AG08395 (cell line): ENCODE measurements at places on chromosomes 5 and 9.

GRCh38 chr5:159163027-159163700, 46.2 kb downstream of the RNF145 start:
- peak; percentile 51 for DNase-seq

GRCh38 chr5:135851915-135852845, 17.7 kb downstream of the SLC25A48 start:
- DNase-seq, result no peak

- DNase-seq, result no peak
Observed at GRCh38 chr9:109499093-109499630, 1.1 kb upstream of the PTPN3 start.

DNA sequence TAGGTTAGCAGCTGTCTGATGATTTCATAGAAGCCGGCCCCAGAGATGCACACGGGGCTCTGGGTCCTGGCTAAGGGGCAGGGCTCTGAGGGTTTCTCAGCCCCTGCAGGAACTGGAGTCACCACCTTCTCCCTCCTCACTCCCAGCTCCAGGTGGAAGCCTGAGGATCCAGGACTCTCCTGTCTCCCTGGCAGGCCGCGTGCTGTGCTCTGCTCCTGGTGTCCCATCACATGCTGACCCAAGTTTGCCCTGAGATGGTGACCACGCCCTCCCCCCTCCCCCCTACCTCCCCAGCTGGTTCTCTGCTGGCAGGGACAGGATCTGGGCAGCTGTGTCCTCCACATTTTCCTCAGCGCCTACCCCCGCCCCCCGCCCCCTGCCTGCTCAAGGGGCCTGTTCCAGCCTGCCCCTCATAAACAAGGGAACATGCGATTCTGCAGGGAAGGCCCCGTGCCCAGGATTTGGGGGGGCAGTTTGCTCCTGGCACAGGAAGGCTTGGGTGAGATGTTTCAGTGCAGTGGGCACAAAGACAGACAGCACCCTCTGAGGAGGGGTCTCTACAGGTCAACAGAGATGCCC, 87.4 kb downstream of the PSD2 start:
- DNase-seq, result no peak

DNA sequence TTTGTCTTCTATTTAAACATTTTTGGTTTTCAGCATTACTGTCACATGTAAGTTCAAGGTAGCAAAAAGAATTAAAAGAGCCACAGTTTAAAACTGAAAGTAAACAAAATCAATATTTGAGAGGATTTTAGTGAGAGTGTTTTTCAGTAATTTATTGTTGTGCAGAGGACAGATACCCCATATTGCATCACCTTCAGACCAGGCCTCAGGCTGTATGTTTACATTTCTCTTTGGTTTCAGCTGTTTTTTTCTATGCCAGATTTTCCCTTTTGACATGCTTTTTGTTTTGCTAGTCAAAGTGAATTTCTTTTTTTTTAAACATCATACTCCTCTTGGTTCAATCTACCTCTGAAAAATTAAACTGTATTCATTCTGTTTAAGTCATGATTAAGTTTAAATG, 47.2 kb downstream of the MAST4 start:
- DNase-seq, result no peak

DNA sequence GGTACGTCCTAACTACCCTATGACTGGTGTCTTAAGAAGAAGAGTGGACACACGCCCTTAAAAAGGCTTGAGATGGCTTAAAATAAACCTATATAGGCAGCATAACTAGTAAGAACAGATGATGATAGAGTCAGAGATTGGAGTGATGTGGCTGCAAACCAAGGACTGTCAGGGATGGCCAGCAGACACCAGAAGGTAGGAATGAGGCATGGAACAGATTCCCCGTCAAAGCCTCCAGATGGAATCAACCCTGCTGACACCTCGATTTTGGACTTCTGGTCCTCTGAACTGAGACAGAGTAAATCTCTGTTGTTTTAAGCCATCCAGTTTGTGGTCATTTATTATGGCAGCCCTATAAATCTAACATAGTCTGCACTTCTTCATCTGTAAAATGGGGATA, 7.4 kb downstream of the TMOD1 start:
- no peak for DNase-seq

DNA sequence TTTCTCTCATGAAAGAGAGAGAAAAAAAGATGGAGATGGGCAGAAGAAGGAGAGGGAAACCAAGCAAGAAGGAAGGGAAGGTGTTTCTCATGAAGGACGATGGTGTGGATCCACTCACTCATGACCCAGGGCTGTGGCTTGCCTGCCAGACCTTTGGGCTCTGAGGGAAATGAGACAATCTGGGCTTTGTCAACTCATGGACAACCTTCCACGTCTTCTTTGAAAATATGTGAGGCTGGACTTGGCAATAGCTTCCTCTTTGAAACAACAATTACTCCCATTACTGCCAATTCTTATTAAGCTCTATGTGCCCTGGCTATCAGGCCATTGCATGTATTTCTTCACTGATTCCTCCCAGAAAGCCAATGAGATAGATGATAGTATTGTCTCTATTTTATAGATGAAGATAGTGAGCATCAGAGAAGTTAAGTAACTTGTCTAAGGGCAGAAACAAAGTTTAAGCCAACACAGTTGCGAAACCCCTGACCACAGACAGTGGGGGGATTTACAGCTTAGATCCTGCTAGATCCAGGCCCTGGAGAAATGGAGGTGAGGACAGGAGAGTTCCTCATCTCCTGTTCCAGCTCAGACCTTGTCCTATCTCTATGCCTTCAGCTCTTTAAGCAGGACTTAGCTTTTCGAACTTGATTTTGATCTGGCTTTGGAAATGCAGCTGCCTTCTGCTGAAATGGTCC, 132.4 kb downstream of the GCNT1 start:
- no peak for DNase-seq

GRCh38 chr9:120531683-120532300, 48.2 kb downstream of the CDK5RAP2 start:
- peak; percentile 45 for DNase-seq

- no peak for DNase-seq
Observed at GRCh38 chr9:73148447-73148937, 3.2 kb upstream of the ANXA1 start.

- DNase-seq, result no peak
Observed at GRCh38 chr9:134327671-134328231, 1.5 kb downstream of the RXRA start.

- DNase-seq, result peak; percentile 45
Observed at GRCh38 chr9:1458503-1458902, 408.3 kb downstream of the DMRT2 start.

- no peak for DNase-seq
Observed at GRCh38 chr5:102223542-102224477, 72.3 kb downstream of the SLCO4C1 start.

DNA sequence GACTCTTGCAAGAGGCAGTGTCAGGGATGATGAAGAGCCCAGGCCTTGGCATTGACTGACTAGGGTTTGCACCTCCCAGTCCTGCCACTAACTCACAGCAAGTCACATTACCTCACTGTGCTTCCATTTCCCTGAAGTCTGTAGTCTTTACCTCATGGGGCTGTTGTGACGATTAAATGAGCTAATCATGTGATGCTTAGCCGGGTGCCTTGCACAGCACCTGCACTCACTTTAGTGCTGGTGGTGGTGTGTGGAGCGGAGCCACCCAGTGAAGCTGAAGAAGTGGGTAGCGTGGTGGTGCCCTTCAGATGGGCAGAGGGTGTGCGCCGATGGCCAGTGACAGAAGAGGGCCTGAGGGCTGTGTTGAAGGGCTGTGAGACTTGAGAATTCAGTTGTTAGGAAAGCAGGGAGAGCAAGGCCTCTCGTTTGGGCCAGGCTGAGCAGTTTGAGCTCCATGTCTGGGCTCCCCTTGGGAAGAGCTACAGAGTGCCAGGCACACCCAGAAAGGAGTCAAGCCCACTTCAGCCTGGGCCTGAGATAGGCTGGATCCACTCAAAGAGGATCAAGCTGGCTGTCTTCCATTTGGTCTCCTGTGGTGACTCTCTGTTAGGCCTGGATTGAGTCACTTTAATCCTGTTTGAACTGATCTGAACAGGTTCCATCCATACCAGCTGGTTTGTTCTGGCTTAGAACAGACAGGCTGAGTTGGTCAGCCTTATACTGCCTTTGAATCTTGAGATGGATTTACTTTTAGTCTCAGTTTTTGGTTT, 42.5 kb downstream of the RALGPS1 start:
- DNase-seq, result peak; percentile 55

DNA sequence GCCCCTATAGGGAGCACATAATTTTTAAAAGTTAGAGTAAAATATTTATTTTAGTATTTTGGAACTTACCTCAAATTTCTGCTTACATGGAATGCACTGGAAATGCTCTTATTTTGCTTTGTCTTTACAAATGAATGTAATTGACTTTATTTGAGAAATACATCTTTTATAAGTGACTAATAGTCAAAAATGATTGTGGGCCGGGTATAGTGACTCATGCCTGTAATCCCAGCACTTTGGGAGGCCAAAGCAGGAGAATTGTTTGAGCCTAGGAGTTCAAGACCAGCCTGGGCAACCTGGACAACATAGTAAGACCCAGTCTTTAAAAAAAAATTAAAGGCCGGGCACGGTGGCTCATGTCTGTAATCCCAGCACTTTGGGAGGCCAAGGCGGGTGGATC, 5.8 kb downstream of the HMGCR start:
- DNase-seq, result no peak

GRCh38 chr5:22625451-22625850, 227.7 kb downstream of the CDH12 start:
- DNase-seq, result no peak

- peak; percentile 81 for DNase-seq
Observed at GRCh38 chr5:150469718-150470469, 20.4 kb upstream of the RPS14 start.

- DNase-seq, result no peak
Observed at GRCh38 chr5:69136293-69136692, 30.7 kb upstream of the CCNB1 start.

- DNase-seq, result no peak
Observed at GRCh38 chr5:73542020-73542419, 23.4 kb downstream of the ANKRA2 start.

- no peak for DNase-seq
Observed at GRCh38 chr5:172736508-172737135, 34.4 kb downstream of the DUSP1 start.

GRCh38 chr5:11384441-11385250, 519.6 kb downstream of the CTNND2 start:
- no peak for DNase-seq

- DNase-seq, result no peak
Observed at GRCh38 chr9:2939368-2939767, 95.5 kb upstream of the PUM3 start.

GRCh38 chr5:7894439-7894838, 25.5 kb downstream of the MTRR start:
- no peak for DNase-seq

DNA sequence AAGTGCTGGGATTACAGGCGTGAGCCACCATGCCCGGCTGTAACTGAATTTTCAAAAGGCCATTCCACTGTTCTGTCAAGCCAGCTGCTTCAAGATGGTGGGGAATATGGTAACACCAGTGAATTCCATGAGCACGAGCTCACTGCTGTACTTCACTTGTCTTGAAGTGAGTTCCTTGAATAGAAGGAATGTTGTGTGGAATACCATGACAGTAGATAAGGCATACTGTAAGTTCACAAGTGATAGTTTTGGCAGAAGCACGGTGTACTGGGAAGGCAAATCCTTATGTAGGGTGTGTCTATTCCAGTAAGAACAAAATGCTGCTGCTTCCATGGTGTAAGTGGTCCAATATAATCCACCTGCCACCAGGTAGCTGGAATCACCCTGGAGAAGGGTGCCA, 6.6 kb upstream of the PRXL2C start:
- no peak for DNase-seq

DNA sequence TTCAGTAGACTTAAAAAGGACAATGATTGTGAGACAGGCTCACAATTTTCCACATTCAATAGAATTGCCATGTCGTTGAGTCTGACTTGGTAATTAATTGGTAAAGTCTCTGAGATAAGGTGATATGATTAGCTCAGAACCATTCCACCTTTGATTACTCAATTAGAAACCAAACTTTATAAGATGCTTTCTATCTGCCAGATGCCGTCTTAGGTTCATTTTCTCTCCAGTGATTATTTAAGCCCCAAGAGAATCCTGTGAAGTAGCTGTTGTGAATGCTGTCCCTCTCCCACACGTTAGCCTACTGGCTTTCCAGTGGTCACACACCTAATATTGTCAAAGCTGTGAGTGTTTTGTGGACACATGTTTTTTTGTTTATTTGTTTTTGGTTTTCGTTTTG, 528.9 kb upstream of the ZNF462 start:
- DNase-seq, result no peak

DNA sequence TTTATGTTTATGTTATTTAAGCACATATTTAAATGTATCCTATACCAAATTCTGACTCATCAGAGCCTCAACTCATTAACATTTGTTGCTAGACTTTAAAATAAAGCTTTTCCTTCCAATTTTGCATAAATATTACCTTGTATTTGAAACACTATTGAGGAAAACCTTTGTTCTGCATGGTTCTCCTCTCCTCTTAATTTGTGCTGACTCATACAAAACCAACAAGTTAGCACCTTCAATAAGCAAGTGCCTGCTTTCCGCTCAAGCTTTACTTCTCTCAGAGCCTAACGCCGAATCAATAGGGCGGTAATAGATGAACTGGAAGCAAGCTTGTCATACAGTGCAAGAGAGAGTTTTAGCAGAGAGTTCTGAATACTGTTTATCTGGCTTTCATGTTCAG, 7.9 kb downstream of the AMACR start:
- no peak for DNase-seq

DNA sequence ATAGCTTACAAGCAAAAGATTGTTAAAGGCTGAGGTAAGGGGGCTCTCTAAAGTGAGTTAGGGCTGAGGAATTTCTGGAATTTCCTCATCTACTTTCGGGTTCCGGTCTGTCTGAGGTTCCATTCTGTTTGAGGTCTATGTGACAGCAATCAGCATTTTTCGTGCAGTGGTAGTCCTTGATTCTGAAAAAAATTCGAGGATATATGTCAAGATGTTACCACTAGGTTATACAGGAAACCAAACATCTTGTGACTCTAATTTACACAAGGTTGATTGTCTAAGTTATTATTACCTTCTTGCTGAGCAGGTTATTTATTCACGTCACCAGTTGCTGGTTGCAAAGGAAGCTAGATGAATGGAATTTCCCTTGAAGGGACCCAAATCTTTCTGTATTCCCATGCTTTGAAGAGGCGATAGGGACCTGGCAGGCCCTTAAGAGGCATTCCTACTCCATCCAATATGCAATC, 35.2 kb downstream of the RLN2 start:
- peak; percentile 40 for DNase-seq

GRCh38 chr5:171342362-171343111, 33.5 kb downstream of the TLX3 start:
- peak; percentile 44 for DNase-seq
